ENCODE measurements at places on chromosomes 3 and 15.

DNA sequence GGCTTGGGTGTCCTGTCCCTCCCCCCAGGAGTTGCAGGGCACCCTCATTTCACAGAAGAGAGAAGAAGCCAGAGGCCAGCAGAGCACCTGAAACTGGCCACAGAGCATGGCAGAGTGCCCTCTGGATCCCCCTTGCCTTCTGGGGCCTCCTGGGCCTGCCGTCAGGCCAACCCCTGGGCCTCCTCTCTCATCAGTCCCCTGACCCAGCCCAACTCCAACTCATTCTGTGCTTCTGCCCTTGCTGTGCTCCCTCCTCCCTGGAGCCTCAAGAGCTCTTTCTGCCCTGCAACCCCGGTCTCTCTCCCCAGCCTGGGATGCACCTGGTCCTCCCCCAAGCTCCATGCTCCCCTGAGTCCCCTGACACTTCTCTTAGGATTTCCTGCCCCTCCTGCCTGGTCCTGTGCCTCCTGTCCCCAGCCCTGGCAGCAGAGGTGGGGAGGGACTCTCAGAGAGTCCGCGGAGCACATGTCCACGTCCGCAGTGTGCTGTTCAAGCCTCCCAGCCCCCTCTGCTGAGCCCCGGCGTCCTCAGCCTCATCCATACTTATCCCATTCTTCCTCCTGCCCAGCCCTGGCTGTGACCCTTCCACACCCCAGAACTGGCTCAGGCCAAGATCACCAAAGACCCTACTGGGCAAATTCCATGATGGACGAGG lies 30.5 kb upstream of the CACNA2D2 start:
- no peak for DNase-seq

- no peak for DNase-seq
Measured at GRCh38 chr3:126752303-126753190, 48.5 kb downstream of the CHCHD6 start.

DNA sequence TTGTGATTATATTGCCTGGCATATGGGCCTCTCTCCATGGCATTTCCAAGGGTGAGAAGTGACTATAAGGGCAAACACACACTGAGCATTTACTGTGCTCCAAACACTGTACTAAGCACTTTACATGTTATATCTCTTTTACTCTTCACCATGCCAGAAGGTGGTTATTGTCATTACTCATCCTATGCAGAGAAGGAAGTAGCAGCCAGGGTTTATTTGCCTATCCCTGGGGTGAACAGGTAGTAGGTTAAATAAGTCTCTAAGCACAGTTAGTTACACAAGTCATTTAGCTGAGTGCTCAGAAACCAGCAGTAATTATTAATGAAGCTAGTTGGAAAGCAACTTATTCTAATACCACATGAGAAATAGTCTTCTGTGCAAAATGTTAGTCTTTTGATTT lies 109.9 kb upstream of the SYNPR start:
- no peak for DNase-seq

DNA sequence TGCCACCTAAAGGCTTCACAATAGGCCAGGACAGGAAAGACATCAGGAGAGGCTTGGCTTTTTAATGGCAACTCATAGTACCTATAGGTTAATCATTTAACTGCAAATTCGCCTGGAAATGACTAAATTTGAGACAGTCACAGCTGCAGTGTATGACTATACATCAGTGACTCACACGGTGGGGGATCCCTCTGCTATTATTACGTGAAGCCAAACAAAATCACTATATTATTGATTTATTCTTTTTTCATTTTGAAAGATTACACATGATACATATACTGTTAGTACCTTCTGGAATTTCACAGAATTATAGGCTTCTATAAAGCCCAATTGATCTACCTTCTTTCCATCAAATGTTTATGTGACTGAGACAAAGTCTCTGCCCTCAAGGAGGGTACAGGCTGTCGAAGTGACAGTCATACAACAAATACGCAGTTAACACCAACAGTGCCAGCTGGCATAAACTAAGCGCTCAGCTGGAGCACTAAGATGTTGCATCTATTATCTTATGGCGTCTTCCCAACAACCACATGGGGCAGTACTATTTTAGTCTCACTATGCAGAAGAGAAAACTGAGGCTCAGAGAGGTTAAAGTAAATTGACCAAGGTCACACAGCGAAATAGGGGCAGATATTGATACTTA lies 82.0 kb upstream of the LMOD3 start:
- DNase-seq = no peak

DNA sequence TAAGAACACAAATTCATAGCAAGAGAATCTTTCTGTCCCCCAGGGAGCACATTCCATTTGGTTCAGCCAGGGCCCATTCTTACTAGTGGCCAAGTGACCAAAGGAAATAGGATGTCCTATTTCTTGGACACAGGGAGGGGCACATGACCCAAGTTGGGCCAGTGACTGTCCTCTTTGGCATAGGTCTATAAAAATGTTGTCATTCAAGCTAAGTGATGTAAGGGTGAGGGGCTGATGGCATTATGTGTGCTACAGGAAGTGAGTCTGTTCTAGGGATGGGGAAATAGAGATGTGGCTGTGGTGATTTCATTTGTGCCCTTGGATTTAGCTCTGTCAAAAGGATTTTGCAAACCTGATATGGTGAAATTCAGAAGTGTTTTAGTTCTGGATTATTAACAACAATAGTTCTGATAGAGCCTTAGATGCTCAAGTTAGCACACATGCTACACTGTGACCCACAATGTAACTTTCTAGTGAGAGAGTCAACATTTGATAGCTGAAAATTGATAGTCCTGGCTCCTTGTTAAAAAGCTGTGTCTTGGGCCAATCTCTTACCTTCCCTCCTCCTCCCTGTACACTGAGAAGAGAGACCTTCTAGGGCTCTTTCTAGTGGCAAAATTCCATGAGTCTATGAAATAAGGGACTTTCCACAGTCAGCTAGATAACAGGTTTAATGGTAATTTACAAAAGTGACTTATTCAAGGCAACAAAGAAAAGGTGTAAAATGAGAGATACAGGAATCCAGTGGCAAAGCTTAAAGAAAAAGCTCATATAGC lies 117.2 kb downstream of the THRB start:
- no peak for DNase-seq

- DNase-seq = no peak
Measured at GRCh38 chr3:161474741-161475140, 21.9 kb upstream of the OTOL1 start.

- no peak for DNase-seq
Measured at GRCh38 chr3:46566040-46566641, at the start of gene LRRC2. LRRC2 (minus strand) TSS chr3:46566302; CDS start chr3:46551591, 14,711 bp downstream.

GRCh38 chr15:56098195-56098863 lies 104.9 kb upstream of the NEDD4 start:
- DNase-seq = no peak

DNA sequence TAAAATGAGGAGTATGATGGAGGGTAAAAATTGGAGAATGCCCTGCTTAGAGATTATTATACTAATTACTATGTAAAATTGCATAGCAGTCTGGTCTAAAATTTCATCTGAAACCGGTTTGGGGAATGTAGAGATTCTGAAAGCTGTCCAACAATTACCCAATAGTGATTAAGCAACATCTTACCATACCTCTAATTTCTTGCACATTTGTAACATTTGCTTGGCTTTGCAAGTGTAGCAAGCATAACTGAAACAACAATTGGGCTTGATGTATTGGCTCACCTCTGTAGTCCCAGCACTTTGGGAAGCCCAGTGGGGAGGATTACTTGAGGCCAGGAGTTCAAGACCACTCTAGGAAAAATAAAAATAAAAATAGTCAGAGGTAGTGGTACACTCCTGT lies 17.4 kb downstream of the AADACL2 start:
- no peak for DNase-seq

- DNase-seq = no peak
Measured at GRCh38 chr3:73423116-73423515, 201.6 kb downstream of the PDZRN3 start.

DNA sequence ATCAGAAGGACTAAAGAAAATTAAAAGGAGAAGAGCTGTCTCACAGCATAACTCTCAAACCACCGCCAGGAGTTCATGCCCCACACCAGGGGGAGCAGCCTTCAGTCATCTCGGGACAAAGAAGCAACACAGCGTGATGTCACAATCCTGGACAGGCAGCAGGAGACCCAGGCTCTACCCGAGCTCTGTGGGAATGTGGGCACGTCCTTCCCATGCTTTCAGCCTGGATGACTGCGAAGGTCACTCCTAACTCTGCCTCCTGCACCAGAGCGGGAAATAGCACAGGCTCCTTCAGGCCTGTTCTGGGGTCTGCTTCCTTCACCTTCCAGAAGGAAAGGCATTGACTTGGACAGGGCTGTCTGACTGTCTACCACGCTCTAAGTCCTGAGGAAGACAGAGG lies 31.3 kb downstream of the NOX5 start:
- DNase-seq = no peak

DNA sequence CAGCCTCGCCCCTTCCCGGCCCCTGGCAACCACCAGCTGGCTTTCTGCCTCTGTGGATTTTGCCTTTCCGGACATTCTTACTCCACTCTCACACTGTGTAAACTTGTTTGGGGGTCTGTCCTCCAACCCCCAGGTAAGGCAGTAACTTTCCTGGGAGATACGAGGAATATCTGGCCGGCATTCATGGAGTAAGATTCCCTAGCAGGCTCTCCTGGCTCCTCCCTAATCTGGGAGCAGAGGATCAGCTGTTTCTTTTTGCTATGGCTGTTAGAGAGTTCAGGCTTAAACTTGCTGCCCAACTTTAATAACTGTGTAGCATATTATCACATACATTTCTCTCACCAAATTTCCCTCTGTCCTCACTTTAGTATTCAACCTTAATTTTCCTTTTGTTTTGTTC lies 64.3 kb downstream of the IGF2BP2 start:
- DNase-seq = no peak

DNA sequence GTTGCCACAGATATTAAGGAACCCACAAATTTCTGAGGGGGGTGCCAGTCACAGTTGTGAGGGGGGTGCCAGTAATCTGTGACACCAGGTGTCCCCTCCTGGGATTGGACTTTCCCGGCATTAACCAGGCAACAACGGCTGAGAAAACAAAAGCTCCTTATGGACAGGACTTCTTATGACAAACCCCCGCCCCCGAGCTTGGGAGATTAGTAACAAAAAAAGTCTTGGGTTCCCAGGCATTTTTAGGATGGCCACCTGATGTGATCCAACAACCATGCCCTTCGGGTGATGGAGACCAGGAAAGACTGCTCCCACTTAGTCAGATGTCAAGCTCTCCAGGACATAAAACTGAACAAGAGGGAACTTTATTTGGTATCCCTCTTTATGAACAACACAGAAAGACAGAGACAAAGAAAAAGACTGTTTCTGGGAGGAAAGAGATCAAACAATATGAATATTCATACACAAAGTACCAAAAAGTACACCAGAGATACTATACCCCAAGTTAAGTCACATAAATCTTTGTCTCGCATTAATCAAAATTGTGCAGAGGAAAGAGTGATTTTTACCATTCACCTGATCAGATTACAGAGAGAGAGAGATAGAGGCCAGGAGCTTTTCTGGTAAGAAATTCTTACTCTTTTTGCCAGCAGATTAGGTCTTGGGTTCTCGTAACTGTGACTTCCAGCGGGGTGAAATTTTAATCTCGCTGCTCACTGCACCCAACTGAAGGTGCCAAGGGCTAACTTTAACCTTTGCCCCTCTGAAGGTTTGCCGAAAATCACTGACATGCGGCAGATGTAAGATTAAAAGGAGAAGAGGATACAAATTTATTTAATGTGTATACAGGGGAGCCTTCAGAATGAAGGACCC lies 61.6 kb downstream of the OSTN start:
- DNase-seq = no peak

- no peak for DNase-seq
Measured at GRCh38 chr3:188469228-188469885, 315.4 kb downstream of the LPP start.

- DNase-seq = no peak
Measured at GRCh38 chr3:66747696-66748095, 246.9 kb upstream of the LRIG1 start.

GRCh38 chr15:24729760-24730159 lies 54.2 kb downstream of the NPAP1 start:
- DNase-seq = no peak

GRCh38 chr3:3200632-3201212 lies 21.2 kb upstream of the CRBN start:
- no peak for DNase-seq

- DNase-seq = no peak
Measured at GRCh38 chr15:62550106-62550505, 385.0 kb upstream of the C2CD4B start.

- DNase-seq = no peak
Measured at GRCh38 chr3:168036619-168037018, 59.1 kb downstream of the GOLIM4 start.

DNA sequence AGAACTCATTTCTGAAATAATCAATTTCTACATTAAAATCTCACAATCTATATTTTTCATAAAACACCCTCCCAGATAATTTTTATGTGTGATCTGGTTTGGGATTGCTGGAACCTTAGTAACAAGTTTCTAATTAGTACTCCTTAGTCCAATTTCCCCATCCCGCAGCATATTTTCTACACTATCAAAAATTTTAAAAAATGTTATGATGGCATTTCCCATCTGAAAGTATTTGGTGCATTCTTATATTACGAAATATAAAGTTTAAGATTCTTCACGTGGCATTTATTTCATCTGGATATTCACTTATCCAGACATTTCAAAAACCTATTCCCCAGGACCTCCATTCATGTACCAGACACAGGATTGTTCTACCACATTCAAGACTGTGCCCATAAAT lies 1.5 kb downstream of the OR5H14 start:
- DNase-seq = no peak

DNA sequence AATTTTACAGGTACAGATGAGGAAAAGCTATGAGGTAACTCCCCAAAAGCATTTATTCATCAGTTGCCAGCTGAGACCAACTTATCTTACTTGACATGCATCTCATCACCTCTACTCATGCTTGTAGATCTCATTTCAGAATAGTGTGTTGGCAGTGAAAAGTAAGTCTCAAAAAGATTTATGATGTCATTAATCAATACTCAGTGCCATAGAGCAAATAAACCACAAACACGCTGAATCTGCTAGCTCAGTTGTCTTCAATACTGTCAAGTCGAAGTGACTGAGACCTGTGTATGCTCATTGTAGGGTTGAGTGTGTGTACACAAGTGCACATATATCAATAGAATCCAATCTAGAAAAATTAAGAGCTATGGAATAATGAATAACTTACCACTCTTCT lies 413.5 kb downstream of the CNTN3 start:
- DNase-seq = no peak

GRCh38 chr15:52010633-52011595 lies 8.1 kb upstream of the MAPK6 start:
- no peak for DNase-seq

DNA sequence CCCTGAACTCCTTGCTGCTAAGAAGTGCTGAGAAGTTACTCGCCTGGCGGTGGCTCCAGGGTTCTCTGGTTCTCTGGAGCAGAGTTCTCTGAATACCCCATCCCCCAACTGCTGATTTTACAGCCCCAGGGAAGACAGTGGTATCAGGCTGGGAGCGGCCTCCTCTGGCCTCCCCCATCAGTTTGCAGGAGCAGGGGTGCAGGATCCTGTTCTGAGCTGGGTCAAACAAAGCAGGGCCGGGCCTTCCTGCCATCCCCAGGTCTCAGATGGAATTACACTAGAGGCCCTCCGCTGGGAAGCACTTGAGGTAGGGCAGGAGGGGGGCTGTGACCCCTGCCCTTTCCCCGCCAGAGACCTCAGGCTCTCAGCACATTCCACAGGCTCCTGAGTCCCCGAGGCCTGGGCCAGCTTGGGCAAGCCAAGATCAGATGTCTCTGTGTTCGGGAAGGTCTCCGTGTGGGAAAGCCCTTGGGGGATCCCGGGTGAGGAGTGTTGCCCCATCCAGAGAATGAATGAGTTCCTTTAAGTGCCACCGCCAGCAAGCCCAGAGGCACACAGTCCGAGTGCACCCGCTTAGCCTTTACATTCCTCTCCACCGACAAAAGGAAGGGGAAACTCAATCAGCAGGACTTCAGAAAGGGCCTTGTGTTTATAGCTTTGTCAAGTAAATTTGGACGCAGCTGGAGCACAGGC lies 149.9 kb downstream of the LRRK1 start:
- DNase-seq = no peak
